MM.1S (cell line): ENCODE measurements at places on chromosomes 6 and 20.

- no peak for DNase-seq
These were observed 943 bp downstream of the ZUP1 start for GRCh38 chr6:116667623-116668022.

GRCh38 chr20:36154700-36155628 is at the start of gene EPB41L1:
Gene EPB41L1, plus strand, starts transcription at chr20:36154740. Its CDS starts 19,038 bp downstream, at chr20:36173778.
- DNase-seq, result no peak

- no peak for DNase-seq
These were observed 26.7 kb upstream of the SRC start for GRCh38 chr20:37319151-37319671.

- DNase-seq, result no peak
These were observed 8.9 kb downstream of the GUCA1A start for GRCh38 chr6:42182101-42182500.

GRCh38 chr6:11798096-11798495 is 19.5 kb upstream of the ADTRP start:
- no peak for DNase-seq

DNA sequence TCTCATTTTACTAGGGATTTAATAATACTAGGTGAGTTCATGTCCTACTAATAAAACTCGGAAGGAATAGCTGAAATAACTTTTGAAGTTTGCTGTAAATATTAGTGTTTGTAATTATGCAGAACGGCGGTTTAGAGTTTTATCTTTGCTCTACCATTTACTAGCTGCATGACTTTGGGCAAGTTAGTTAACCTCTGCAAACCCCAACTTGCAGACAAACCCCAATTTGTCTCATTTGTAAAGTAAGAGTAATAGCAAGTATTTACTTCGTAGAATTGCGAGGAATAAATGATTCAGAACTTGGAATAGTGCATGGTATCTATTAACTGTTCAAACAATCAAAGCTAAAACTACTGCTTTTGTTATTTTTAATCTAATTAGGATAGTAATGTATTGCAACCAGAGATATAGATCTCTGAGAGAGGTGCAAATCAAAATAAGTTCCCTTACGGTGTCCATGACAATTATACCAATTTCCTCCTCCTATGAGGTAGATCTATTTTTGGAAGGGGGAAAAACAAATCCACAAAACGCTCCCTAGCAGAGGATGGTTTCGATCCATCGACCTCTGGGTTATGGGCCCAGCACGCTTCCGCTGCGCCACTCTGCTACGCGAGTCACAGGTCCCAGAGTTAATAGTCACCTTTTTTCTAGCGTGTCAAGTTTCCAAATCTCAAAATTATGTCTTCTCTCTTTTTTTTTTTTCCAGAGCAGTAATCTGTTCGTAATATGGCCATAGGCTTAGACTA is 35.1 kb upstream of the BTN3A2 start:
- DNase-seq, result no peak

- no peak for DNase-seq
These were observed 75.2 kb upstream of the ADTRP start for GRCh38 chr6:11853678-11854407.

DNA sequence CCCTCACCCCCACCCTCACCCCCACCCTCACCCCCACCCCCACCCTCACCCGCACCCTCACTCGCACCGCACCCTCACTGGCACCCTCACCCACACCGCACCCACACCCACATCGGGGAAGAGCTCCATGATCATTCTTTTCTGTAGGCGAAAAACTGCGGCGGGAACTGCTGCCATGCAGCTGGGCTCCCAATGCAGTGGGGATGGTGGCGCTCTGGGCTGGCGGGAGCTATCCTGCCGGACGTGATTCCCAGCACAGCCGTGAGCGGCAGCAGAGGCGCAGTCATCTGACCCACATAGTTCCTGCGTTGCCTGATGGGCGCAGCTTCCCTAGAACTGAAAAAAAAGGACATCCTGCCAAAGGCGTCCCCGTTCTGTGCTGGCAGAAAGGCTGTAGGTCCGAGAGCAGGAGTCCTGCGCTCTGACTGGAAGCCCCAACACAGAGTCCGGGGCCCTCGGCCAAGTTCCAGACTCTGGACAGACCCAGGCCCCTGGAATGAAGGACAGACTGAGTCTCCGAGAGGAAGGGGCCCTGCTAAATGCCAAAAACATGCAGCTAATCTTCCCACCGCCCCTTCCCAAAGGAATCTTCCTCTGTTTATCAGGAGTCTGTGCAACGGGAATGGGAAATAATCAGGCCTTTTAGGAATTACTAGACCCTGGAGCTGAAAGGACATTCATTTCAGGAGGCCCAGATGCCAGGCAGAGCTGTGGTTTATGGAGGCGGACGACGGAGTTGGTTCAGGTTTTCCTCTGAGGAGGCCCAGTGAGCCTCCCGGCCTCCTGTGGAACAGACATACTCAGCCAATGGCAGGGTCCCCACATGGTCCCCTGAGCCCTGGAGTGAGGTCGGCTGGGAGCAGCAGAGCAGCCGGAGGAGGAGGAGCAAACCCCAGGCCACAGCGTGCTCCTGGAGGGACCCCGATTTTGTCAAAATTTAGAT is 14.1 kb upstream of the TCFL5 start:
- no peak for DNase-seq

DNA sequence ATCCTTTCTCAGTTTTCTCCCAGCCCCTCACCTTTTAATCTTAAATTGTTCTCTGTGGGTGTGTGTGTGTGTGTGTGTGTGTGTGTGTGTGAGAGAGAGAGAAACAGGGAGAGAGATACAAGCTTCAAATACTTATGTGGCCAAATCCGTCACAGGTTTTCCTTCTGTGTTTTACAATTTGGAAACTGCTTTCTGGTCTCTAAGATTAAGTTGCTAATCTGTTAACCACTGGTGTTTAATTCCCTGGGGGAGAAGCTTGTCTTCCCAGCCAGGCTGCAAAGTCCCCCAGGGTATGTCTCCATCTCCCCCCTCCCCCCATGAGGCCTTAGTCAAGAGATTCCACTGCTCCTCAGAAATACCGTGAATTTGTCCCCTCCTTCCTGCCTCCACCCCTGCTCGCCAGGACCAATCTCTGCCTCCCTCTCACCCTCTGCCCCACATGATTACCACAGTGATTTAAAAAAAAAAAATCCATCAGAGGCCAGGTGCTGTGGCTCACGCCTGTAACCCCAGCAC is 49.0 kb downstream of the RIPOR3 start:
- no peak for DNase-seq

DNA sequence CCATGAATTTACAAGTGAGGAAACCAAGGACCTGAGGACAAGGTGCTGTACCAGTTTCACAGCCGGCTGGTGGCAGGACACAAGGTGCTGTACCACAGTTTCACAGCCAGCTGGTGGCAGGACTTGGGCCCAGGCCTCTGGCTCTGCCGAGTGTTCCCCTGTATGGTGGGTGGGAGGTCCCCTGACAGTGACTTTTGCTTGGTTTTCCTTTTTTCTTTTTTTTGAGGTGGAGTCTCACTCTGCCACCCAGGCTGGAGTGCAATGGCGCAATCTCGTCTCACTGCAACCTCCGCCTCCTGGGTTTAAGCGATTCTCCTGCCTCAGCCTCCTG is 212.4 kb downstream of the LY86 start:
- DNase-seq, result peak; percentile 40

DNA sequence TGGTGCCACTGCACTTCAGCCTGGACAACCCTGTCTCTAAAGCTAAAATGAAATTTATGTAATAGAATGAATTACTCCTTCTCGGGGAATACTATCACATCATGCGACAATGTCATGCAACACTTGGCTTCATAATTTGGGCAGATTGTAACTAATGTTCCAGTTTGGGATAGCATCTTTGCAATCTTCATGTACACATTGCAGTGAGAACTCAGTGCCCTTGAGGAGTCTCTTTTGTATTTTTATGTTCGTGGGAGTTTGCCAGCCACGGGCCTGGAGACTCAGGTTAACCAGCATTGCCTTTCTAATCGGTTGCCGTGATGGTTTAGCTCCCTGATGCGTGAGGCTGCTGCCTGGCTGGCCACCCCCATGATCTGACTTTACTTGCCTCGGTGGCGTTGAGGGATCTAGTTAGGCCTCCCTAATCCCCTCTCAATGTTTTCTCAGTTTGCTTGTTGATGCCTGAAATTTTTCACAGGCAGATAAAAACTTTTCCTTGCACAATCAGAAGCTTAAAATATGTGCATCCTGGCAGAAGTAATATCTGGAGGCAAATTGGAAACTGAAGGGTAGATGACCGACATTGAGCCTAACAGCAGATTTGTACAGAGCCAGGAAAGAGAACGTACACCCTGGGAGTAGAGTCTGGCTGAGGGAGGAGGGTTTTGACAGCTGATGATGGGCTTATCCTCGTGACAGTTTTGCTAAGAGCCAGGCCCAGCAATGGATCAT is 2.4 kb downstream of the GMPR start:
- no peak for DNase-seq

- no peak for DNase-seq
These were observed 87.7 kb downstream of the RNF182 start for GRCh38 chr6:14012313-14013030.

GRCh38 chr6:14699803-14700601 is 545.9 kb upstream of the JARID2 start:
- no peak for DNase-seq

GRCh38 chr20:23510000-23510590 is 19.2 kb downstream of the CST8 start:
- DNase-seq, result no peak

- DNase-seq, result no peak
These were observed 256.5 kb upstream of the RREB1 start for GRCh38 chr6:6851059-6851948.

GRCh38 chr6:71929047-71929446 is 42.7 kb downstream of the RIMS1 start:
- no peak for DNase-seq

DNA sequence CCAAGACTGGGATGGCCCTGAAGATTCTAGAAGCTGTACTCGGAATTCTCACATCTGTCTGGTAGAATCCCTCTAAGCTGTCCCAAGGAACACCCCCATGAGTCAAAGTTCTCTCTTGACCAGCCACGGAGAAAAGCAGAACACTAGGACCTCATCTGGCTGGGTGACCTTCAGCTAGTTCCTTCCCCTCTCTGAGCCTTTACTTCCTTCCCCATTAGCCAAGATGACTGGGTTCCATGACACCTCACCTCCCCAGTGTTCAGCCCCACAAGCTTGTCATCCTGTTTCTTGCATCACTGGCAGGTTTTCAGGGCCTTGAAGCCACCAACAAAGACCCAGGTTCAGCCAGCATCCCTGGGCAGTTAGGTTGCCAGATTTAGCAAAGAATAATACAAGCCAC is 47.8 kb downstream of the MAFB start:
- DNase-seq, result no peak

GRCh38 chr20:37803438-37804307 is 99.3 kb upstream of the VSTM2L start:
- no peak for DNase-seq

DNA sequence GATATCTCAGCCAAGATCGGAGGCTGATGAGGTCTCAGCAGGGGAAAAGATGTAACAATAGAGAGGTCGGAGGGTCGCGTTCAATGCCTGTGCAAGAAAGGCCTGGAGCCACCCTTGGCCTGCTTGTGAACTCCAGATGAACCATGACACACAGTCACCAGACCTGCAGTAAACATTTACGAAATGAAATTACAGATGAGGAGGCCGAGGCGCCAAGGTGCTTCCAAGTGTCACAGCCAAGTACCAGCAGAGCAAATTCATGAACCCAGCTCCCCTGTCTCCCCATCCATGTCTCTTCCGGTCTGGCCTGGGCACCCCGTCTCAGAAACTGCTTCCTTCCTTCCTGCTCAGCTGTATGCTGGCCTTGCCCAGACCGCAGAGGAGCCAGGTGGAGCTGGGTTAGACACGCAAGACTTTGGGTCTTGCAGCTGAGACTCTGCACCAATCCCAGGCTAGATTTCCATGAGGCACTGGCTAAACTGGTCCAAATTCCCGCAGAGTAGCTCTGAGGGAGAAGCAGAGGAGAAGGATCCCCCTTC is 48.1 kb downstream of the CHMP4B start:
- DNase-seq, result peak; percentile 95

GRCh38 chr6:112571488-112572270 is 224.5 kb downstream of the RFPL4B start:
- DNase-seq, result no peak
